ENCODE measurements at places on chromosomes 4 and X.

- DNase-seq, result no peak
These were observed at the start of gene STK32B for GRCh38 chr4:5051278-5052203. Gene STK32B (plus strand): TSS chr4:5051480.

DNA sequence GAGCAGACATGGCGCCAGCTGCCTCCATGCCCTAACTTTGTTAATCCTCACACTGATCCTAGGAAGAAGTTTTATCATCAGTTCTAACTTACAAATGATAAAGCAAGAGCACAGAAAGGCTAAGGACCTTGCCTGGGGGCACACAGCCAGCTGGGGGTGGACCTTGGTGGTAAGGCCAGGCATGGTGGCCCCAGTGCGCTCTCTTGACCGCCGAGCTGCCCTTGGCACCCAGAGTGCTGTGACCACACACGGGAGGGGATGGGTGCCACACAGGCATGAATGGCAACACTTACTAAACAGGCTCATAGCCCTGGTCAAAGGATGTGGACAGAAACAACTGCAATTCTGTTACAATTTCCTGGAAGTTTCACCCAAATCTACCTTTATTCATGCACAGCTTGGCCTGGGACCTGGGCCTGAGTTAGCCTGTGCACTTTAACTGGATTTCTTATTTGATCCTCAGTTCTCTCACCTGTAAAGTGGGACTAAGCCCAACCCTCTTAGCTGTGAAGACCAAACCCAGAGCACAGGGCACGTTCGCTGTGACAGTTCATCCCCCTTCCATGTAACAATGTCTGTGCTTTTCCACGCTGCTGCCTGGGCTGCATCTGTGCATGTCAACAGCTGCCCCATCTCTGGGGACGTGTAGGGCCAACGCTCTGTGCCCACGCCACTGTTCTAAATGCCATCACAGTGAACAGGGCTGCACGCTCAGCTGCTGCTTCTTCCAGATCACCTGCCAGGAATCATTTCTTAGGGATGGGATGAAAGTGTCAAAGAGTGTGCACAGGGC lies 44.8 kb downstream of the ACOX3 start:
- no peak for DNase-seq

DNA sequence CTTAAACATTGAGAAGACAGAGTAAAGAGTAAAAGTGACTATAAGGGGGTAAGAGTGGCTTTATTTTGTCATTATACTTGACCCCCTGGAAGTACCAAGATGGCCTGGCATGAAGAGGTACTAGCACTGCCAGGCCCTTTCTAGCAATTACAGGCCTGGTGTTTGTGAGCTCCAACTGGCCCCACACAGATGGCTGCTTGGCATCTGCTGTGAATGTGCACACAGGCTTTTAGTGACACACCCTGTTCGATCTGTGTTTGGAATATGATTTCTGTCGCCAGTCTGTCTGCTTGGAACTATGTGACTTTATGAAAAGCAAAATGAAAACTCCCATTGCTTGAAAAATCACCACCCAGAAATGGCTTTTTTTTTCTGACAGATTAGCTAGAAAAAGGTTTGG lies 123.3 kb downstream of the CLCN4 start:
- DNase-seq, result no peak

DNA sequence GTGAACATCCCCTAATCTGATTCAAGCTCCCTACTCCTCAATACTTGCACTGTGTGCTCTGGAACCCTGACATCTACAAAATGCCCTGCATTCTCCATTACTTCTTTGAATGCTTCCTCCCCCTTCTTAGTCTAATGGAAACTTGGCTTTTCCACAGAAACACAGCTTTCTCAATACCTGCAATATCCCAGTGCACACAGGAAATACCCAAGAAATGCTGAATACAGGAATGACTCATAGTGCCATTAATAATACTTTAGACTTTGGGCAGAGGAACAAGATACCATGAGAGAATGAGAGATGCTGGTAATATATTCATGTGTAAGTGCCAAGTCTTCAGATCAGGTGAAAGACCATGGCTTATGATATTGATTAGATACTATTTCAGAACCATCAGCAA lies 5.6 kb downstream of the QRFPR start:
- no peak for DNase-seq

DNA sequence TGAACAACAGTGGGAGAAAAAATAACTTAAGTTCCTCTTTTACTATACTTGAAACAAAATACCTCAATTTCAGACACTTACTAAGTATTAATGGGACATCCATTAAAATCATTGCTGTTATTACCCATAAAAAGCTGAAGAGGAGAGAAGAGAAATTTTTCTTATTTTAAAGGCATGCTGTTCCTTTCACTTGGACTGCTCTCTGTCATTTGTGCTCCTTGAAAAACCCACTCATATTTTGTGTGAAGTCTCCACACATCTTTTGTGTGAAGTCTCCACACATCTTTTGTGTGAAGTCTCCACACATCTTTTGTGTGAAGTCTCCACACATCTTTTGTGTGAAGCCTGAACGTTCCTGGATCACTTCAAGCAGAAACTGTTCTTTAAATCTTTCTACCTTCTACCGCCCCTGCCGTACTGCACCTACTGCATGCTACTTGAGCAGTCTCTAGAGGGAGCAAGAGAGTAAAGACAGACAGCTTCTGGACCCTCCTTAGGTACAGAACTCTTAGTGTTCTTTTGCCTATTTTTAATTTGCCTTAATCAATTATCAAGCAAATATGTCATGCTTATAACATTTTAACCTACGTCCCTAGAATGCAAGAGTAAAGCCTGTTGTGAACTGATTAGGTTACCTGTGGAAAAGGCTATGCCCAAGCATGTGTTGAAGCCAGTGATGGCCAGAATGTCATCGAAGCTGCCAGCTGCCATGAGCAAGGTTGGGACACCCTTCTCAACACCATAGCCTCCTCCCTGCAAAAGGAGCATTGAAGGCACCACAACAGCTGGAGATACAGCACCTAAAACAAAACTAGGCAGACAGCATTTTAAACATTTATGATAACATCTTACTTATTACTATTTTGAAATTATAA lies 27.1 kb upstream of the SLC9B1 start:
- DNase-seq, result no peak

DNA sequence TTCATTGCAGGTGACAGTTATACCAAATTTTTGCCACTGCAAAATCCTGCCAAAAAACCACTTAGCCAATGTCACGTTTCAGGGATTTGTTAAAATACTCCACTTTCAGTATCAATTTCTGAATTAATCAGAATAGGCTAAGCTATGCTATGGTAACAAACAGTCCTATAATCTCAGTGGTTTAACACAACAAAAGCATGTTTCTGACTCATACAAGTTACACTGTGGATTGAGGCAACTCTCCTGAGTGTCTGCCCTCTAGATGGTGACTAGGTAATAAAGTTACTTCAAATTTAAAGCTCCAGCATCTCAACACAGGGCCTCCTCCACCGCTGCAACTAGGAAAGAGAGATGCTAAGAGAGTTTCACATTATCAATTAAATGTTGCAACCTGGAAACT lies 23.0 kb upstream of the RADX start:
- DNase-seq, result no peak

- DNase-seq, result no peak
These were observed 71.3 kb upstream of the CAMK2D start for GRCh38 chr4:113832803-113833202.

DNA sequence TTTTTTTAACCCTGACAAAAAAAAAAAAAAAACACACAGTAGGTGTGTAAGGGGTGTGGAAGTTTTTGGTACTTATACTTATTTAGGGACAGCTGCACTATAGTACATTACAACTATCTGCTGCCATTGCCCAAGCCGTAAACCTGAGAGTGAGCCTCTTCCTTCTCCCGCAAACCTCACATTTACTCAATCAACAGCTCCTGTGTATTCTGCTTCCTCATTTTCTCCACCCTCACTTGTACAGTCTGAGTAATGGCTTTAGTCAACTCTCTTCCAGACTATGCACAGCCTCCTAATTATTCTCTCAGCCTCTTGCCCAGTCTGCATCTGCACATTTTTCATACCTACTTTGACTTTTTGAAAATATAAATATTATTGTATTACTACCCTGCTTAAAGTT lies 362.0 kb downstream of the ADAM29 start:
- DNase-seq, result no peak

Measured in T-helper 9 cell (primary cell).